ENCODE measurements at places on chromosomes 3 and 15.

DNA sequence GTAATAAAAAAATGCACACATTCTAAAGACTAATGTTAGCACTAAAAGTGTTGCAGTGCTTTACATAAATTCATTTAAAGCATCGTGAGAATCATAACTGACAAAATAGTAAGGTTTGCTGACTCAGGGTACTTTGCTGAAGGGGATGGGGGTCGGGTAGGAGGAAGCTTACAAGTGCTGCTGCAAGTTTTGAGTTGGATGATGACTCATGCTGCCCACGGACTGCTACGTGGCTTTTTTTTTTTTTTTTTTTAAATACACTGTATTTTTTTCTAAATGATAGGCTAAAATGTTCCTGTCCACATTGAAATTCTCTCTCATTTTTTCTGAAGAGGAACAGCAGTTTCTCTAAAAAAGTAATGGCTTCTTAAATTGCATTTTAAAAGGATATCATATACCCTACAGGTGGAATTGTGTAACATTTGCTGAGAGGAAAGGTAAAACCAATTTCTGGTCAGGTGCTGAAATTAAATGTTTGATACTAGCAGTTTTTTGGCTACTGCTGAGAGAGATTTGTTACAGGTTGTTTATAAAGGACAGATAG, 2.2 kb downstream of the MAPK6 start:
- peak; percentile 75 for DNase-seq

- DNase-seq = no peak
These were observed 665.6 kb upstream of the NECTIN3 start for GRCh38 chr3:110405830-110406585.

DNA sequence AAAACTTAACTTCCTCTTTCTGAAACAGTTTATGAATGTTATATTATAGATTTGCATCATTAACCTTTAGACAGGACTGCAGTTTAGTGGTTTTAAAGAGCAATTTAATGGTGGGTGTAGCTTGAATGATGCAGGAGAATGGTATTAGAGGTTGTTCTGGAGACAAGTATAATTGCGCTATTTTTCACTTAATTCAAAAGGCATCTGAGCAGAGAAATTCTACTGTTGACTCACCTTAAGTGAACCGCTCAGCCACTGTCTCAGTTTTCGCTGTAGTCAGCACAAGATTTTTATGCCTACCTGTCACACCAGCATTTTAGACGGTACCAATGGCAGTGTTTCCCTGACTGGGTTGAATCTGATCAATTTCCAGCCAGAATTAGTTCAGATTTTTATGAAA, 348.8 kb upstream of the DCBLD2 start:
- DNase-seq = no peak

- DNase-seq = peak; percentile 81
These were observed 9.5 kb downstream of the CHSY1 start for GRCh38 chr15:101242160-101242998.

- no peak for DNase-seq
These were observed 655 bp upstream of the TMOD3 start for GRCh38 chr15:51828621-51829375.

DNA sequence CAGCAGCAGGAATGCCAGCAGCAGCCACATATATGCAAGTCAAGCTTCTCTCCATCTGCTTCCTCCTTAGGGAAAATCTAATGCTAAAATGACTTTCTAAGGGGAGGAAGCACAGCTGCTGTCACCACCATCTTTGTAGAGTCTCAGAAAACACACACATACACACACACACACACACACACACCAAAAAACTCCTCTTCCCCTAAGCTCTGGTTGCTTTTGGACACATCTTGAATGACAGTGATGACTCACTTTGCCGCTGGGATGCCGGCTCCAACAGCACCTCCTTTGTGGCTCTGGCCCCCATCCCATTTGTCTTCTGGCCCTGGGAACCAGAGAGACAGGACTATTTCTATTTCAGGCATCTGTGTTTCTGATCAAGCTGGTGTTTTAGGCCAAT, 124.8 kb upstream of the GOLIM4 start:
- DNase-seq = no peak
